Hematopoietic multipotent progenitor cell (in vitro differentiated cells): ENCODE measurements at places on chromosomes 13 and 19.

GRCh38 chr13:111515635-111516034, 195.2 kb downstream of the TEX29 start:
- no peak for DNase-seq

DNA sequence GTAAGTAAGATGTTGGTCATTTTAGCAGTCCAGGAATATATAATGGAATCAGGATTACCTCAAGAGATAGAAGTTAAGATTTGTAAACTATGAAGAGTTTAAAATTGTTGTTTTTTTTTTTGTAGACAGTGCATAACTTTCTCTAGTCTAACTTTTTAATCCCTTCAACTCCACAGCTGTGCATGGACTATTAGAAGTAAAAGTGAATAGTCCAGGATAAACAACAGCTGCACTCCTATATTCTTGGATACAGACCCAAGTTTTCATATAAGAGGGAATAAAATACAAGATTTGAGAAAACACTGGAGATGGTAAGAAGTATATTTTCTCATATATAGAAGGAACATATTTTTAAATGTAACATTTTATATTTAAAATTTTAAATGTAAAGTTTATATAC, 1509.9 kb downstream of the SLITRK5 start:
- DNase-seq: no peak

DNA sequence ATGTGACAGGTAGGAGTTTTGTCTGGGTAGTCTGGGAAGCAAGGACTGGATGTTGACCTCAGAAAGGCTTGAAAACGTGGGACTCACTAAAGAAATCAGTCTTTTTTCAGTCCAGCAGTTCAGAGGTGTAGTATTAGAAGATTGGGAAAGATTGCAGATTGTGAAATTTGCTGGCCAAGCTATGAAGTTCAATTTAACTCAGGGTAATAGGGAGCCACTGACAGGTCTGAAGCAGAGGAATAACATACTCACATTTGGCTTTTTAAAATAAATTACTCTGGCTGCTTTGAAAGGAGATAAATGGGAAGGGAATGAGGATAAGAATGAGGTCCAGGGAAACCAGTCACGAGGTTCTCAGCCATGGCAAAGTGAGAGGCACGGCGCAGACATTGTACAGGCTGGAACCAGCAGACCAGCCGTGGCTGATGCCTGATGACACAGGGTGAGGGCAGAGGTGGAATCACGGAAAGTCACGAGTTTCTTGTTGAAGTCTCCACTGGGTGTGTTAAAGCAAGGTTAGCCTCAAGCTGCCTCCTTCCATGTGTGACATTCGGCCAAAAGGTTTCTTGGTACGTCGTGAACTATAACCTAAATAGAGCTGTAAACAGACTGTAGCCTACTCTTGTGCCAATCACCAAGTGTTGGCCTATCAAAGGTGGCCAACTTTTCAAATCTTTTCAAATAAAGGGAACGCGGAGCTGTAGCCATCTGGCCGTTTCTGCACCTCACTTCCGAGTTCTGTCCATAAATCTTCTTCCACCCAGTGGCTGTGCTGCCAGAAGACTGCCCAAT, 377.6 kb downstream of the IRS2 start:
- DNase-seq: no peak

GRCh38 chr19:58332697-58333096, 5.9 kb downstream of the ZSCAN22 start:
- no peak for DNase-seq

GRCh38 chr13:111184458-111185401, 69.6 kb downstream of the ARHGEF7 start:
- DNase-seq: peak; percentile 58

GRCh38 chr13:91017031-91017668, 330.3 kb upstream of the MIR17HG start:
- peak; percentile 61 for DNase-seq

GRCh38 chr13:60494296-60494695, 97.3 kb downstream of the TDRD3 start:
- DNase-seq: no peak
